ENCODE measurements at places on chromosomes 1 and 21. TPM values are rescaled to one million over a fixed set of nuclear protein-coding genes. Genes with fewer than 3 reads are reported as not detected.

INKA2 gene
- total RNA-seq = 7.3 TPM

FYB2 gene
- 0.26 TPM for total RNA-seq

TMEM51 gene
- total RNA-seq = 6.9 TPM

MAB21L3 gene
- total RNA-seq = 0.34 TPM

IVL gene
- 0.16 TPM for total RNA-seq

OR2L3 gene
- not detected for total RNA-seq

NFASC gene
- 26.7 TPM for total RNA-seq

A3GALT2 gene
- total RNA-seq = not detected
